ENCODE measurements at places on chromosomes 7 and 10.

- H3K27me3 ChIP-seq = peaks cover 18% of the 10 kb centered on the region
- H3K27ac ChIP-seq = no peak overlapping the region
- no peak for DNase-seq
- H3K4me1 ChIP-seq = no peaks in the 10 kb centered on the region
- no peak overlapping the region for H3K4me3 ChIP-seq
- H3K36me3 ChIP-seq = no peaks in the 10 kb centered on the region
Observed at GRCh38 chr10:123622381-123622780, 43.8 kb upstream of the GPR26 start.

- no peak overlapping the region for H3K4me3 ChIP-seq
- DNase-seq = no peak
- H3K27ac ChIP-seq = no peak overlapping the region
- H3K27me3 ChIP-seq = peaks cover 8% of the 10 kb centered on the region
- no peaks in the 10 kb centered on the region for H3K36me3 ChIP-seq
Observed at GRCh38 chr10:71487726-71488125, 91.0 kb downstream of the CDH23 start.

DNA sequence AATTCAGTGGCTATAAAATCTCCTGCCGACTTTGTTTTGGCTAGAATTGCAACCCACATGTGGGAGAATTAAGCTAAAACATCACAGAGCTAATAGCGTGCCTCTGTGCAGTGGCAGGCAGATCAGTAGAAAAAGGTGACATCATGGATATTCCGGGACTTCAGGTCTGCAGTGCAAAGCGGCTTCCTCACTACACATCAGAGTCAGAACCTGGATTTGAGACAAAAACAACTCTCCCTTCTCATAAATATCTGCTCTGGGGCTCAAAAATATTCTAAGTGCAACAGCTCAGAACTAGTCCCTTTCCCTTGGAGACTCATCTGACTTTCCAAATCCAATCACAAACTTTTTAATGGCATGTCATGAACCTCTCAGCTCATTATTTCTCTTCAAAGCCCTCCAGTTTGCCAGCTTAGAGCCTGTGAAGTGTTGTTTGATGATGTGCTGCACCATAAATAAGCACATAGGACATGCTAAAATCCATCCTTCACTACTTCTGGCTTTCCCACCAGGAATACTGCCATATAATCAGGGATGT, 337.1 kb downstream of the RNLS start:
- peaks cover 7% of the 10 kb centered on the region for H3K4me1 ChIP-seq
- no peak for DNase-seq
- peaks cover 6% of the 10 kb centered on the region for H3K27me3 ChIP-seq
- no peak overlapping the region for H3K27ac ChIP-seq
- no peak overlapping the region for H3K4me3 ChIP-seq
- H3K36me3 ChIP-seq = no peaks in the 10 kb centered on the region

- no peaks in the 10 kb centered on the region for H3K36me3 ChIP-seq
- H3K27me3 ChIP-seq = peaks cover 21% of the 10 kb centered on the region
- H3K27ac ChIP-seq = no peak overlapping the region
Observed at GRCh38 chr7:19121977-19122588, 4.6 kb upstream of the TWIST1 start.

- no peaks in the 10 kb centered on the region for H3K27me3 ChIP-seq
- DNase-seq = no peak
- no peaks in the 10 kb centered on the region for H3K36me3 ChIP-seq
- H3K4me1 ChIP-seq = no peaks in the 10 kb centered on the region
- no peak overlapping the region for H3K4me3 ChIP-seq
Observed at GRCh38 chr10:116132780-116133399, 140.1 kb downstream of the GFRA1 start.

All from effector memory CD8-positive, alpha-beta T cell (primary cell).